ENCODE measurements at places on chromosomes 11 and 22. TPM values are rescaled to one million over a fixed set of nuclear protein-coding genes. Genes with fewer than 3 reads are reported as not detected.

Gene MS4A6E
- total RNA-seq = not detected

Gene CRYAB
- not detected for total RNA-seq

Gene MYRF
- total RNA-seq = 2.1 TPM

Gene ACTN3
- total RNA-seq = 0.40 TPM

Gene RNF26
- 42.1 TPM for total RNA-seq

Gene SLC35C1
- 15.7 TPM for total RNA-seq

Gene DEPDC7
- 2.3 TPM for total RNA-seq

Gene HMOX1
- total RNA-seq = 6.0 TPM

Measured in activated CD8-positive, alpha-beta memory T cell treated with anti-CD3 and anti-CD28 coated beads, Interleukin-2, amount 10 ng/mL, durations not matched to agents 7 days and 5 days (primary cell).